Glutamatergic neuron (in vitro differentiated cells): ENCODE measurements at places on chromosomes 12 and 14.

GRCh38 chr14:56813143-56813551 is 2.9 kb upstream of the OTX2 start:
- H3K27ac ChIP-seq: no peak overlapping the region
- no peak overlapping the region for H3K4me3 ChIP-seq
- H3K27me3 ChIP-seq: peaks cover 47% of the 10 kb centered on the region
- peaks cover 18% of the 10 kb centered on the region for H3K4me1 ChIP-seq
- no peaks in the 10 kb centered on the region for H3K36me3 ChIP-seq

- H3K4me3 ChIP-seq: no peak overlapping the region
- no peaks in the 10 kb centered on the region for H3K36me3 ChIP-seq
- no peaks in the 10 kb centered on the region for H3K4me1 ChIP-seq
- peaks cover 2% of the 10 kb centered on the region for H3K27me3 ChIP-seq
- no peak overlapping the region for H3K27ac ChIP-seq
Observed at GRCh38 chr12:95681210-95681765, 109.3 kb downstream of the NTN4 start.

DNA sequence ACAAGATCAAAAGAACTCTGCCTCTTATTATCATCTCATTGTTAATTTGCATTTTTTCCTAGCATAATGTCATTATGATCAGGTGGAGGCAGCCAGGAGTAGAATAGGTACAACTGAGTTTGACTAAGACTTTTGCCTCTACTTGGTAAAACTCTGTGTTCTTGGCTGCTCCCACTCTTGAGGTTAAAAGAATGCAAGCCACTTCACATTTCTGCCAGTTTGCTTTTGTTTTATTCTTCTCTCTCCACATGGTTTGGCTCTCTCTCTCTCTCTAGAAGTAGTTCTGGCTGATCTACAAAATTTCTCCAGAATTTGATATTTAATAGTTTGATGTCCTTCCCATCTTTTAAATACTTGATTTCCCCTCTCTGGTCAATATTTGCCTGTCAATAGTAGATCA is 170.7 kb upstream of the E2F7 start:
- no peak overlapping the region for H3K27ac ChIP-seq
- H3K4me3 ChIP-seq: no peak overlapping the region
- DNase-seq: no peak
- H3K4me1 ChIP-seq: no peaks in the 10 kb centered on the region

DNA sequence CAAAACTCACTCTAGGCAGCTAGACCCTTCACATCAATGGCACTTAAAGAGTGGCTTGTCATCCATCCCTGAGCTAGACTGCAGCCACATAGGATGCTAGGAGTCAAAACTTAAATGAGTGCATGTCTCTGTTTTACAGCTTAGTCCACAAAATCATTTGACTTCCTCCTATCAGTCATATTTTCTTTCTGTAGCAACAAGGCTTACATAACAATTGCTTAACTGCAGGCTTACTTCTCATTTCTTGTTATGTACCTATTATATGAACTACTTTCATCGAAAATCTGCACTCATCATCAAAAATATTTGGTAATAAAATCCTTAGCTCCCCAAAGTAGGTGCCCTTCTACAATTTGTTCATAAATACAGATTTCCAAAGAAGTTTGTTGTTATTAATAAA is 30.1 kb downstream of the CLEC1A start:
- no peak for DNase-seq
- peaks cover 2% of the 10 kb centered on the region for H3K27me3 ChIP-seq
- H3K36me3 ChIP-seq: no peaks in the 10 kb centered on the region
- H3K4me3 ChIP-seq: no peak overlapping the region

GRCh38 chr12:82959821-82960220 is 273.1 kb downstream of the TMTC2 start:
- H3K4me1 ChIP-seq: peaks cover 30% of the 10 kb centered on the region
- peaks cover 2% of the 10 kb centered on the region for H3K27me3 ChIP-seq
- H3K27ac ChIP-seq: no peak overlapping the region
- H3K36me3 ChIP-seq: peaks cover 7% of the 10 kb centered on the region

GRCh38 chr12:47843226-47843980 is 23.7 kb upstream of the HDAC7 start:
- no peak overlapping the region for H3K27ac ChIP-seq
- H3K36me3 ChIP-seq: no peaks in the 10 kb centered on the region
- H3K4me3 ChIP-seq: no peak overlapping the region
- peaks cover 5% of the 10 kb centered on the region for H3K4me1 ChIP-seq
- H3K27me3 ChIP-seq: no peaks in the 10 kb centered on the region

GRCh38 chr14:105918496-105919262 is 392.3 kb downstream of the TMEM121 start:
- H3K4me3 ChIP-seq: no peak overlapping the region
- H3K36me3 ChIP-seq: no peaks in the 10 kb centered on the region
- peaks cover 9% of the 10 kb centered on the region for H3K27me3 ChIP-seq
- no peak overlapping the region for H3K27ac ChIP-seq

DNA sequence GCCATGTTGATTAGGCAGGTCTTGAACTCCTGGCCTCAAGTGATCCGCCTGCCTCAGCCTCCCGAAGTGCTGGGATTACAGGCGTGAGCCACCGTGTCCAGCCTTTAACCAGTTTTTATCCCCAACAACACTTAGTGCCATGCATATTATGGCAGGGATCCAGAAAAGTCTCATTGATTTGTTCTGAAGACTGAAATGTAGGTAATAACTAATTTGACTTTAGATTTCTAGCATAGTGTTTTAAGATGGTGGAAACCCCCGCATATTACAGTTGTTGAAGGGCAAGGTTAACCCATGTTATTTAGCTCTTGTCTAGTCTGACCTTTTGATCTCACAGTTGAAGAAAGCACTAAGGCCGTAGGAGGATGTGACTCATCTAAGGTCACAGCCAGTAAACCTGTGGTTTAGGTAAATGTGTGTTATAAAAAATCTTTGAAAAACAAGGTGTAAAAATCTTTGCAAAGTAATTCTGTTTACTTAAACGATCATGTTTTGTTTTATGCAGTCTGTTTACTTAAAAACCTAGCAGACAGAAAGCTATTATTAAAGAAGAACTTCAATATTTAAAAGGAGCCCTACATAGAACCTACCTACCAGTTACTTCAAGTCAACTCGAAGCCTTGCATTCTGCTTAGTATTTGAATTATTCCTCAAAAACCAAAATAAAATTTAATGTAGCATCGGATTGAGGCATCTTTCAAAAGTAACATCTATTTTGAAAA is 24.8 kb downstream of the BICDL1 start:
- peaks cover 4% of the 10 kb centered on the region for H3K4me1 ChIP-seq
- H3K36me3 ChIP-seq: no peaks in the 10 kb centered on the region
- DNase-seq: no peak
- no peaks in the 10 kb centered on the region for H3K27me3 ChIP-seq
- no peak overlapping the region for H3K4me3 ChIP-seq

DNA sequence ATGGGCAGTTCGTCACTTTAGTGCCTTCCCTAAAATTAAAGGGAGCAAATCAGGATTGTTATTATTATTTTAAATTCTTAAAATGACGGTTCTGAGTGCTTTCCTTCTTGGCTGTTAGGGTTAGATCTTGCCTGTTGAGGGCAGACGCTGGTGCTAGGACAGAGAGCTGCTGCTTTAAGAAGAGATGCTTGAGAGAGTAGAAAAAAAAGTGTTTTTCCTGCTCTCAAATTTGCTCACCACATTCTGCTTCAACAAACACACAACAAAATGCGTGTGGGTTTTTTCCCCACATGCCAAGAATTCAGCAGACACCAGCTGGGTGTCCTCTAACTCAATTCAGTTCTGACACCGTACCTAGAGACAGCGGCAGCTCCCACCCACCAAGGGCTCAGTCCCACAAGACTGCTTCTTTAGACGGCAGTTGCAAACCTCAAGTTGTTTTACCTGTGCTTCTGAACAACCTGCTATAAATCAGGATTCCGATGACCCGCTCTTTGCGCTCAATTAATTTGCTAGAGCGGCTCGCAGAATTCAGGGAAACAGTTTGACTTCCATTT is 75.8 kb upstream of the RIN3 start:
- no peak for DNase-seq
- H3K4me1 ChIP-seq: no peaks in the 10 kb centered on the region
- H3K4me3 ChIP-seq: no peak overlapping the region
- no peak overlapping the region for H3K27ac ChIP-seq
- H3K36me3 ChIP-seq: peaks cover 12% of the 10 kb centered on the region

- H3K4me1 ChIP-seq: no peaks in the 10 kb centered on the region
- H3K27ac ChIP-seq: no peak overlapping the region
- DNase-seq: no peak
Observed at GRCh38 chr12:26891704-26892103, 46.1 kb downstream of the INTS13 start.

DNA sequence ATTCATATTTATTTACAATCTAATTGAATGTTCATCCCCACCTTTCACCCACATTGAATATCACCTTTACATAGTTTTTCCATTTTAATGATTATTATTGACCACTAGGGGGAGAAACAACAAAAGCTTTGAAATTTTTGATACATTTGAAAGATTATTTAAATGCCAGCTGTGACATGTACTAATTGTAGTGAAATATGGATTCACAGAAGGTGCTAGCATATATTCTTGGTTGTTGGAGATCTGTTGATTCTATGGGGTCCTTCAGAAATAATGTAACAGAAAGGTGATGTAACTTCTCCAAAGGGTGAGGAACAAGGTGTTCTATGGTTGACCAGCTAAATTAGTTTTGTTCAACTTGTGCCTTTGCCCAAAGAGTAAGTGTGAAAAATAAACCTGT is 22.4 kb upstream of the GPR33 start:
- no peak overlapping the region for H3K27ac ChIP-seq
- no peaks in the 10 kb centered on the region for H3K36me3 ChIP-seq
- no peak for DNase-seq
- no peaks in the 10 kb centered on the region for H3K27me3 ChIP-seq
- H3K4me3 ChIP-seq: no peak overlapping the region
- H3K4me1 ChIP-seq: no peaks in the 10 kb centered on the region
